GM23338 (cell line): ENCODE measurements at places on chromosomes 4 and X. TPM values are rescaled to one million over a fixed set of nuclear protein-coding genes. Genes with fewer than 3 reads are reported as not detected.

DNA sequence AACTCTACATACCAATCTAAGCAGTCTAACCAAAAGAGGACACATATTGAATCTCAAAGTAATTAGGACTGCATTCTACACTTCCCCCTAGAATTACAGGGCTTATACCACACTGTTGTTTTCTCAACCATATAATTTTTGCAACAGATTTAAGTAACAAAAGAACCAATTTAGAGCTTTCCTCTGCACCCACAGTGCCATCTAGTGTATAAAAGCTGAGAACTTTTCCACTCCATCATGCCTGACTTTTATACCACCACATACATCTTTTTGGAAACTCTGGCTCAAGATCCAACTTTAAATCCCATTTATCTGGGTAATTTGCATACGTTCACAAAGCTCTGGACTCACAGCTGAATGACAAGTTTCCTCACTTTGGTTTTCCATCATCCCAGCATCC lies 99.5 kb downstream of the EFHC2 start:
- DNase-seq = peak; percentile 51
- H3K27me3 ChIP-seq = no peaks in the 10 kb centered on the region
- H3K4me3 ChIP-seq = no peak overlapping the region
- H3K27ac ChIP-seq = no peak overlapping the region

DNA sequence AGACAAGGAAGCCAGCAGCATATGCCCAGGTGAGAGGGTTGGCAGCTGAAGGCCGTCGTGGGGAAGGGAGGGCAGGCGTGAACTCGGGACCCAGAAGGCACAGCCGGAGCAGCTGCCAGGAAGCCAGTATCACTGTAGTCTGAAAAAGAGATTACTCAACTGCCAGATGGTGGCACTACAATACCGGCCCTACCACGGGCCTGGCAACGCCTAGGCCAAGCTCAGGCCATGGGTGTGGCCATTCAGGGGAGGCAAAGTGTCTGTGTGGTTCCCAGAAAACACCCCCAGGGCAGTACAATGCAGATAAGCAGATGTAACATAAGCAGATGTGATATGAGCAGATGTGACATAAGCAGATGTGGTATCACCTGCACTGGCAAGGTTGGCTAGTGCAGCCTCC lies 236.0 kb downstream of the AFAP1 start:
- H3K36me3 ChIP-seq = no peaks in the 10 kb centered on the region
- H3K27ac ChIP-seq = no peak overlapping the region
- no peaks in the 10 kb centered on the region for H3K27me3 ChIP-seq
- no peak overlapping the region for H3K4me3 ChIP-seq
- peaks cover 2% of the 10 kb centered on the region; the same call in 1 of the 2 replicates for H3K4me1 ChIP-seq

GRCh38 chr4:176959980-176960379 lies 167.3 kb upstream of the VEGFC start:
- H3K27me3 ChIP-seq = no peaks in the 10 kb centered on the region
- no peak overlapping the region for H3K4me3 ChIP-seq
- H3K27ac ChIP-seq = no peak overlapping the region
- H3K36me3 ChIP-seq = no peaks in the 10 kb centered on the region; the same call in 1 of the 2 replicates
- DNase-seq = no peak
- H3K4me1 ChIP-seq = no peaks in the 10 kb centered on the region

The TRIM61 gene
- not detected in 2 replicates for polyA plus RNA-seq

The SSX4B gene
- 0.47 and 0.48 TPM in 2 replicates for polyA plus RNA-seq
